ENCODE measurements at places on chromosomes 3 and 15. TPM values are rescaled to one million over a fixed set of nuclear protein-coding genes. Genes with fewer than 3 reads are reported as not detected.

- DNase-seq = peak; percentile 75
These were observed 283.1 kb downstream of the FGF12 start for GRCh38 chr3:192444096-192444790.

DNA sequence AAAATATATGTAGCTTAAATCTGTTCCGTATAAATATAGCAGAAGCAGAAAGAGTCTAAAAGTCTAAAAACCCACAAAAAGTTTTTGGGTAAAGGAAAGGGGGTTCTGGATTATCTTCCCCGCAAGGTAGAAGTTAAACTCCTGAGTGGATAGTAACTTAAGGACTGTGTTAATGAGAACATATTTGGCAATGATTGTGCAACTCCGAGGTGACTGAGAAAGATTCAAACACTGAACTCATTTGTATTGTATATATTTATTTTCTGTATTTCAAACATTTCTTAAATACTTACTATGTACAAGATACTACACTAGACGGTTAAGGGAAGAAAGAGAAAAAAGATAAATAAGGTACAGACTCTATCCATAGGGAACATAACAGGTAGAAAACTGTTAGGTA, 72.7 kb upstream of the PPIB start:
- no peak for DNase-seq

The CCDC39 gene
- 0.30 TPM for polyA plus RNA-seq

The SLC51A gene
- polyA plus RNA-seq = 10.5 TPM

Data from ovary (tissue), 10 donors.